Epithelial cell of proximal tubule (primary cell): ENCODE measurements at places on chromosomes 13 and 19. TPM values are rescaled to one million over a fixed set of nuclear protein-coding genes. Genes with fewer than 3 reads are reported as not detected.

ZNF585A gene
- total RNA-seq, result 2.5 and 6.1 TPM in 2 replicates

C19orf53 gene
- 197 and 200 TPM in 2 replicates for total RNA-seq

- no peak for DNase-seq
These were observed 127.4 kb downstream of the MAB21L1 start for GRCh38 chr13:35349052-35349451.

GRCh38 chr13:68234274-68234673, 1004.1 kb upstream of the PCDH9 start:
- no peak for DNase-seq

DNA sequence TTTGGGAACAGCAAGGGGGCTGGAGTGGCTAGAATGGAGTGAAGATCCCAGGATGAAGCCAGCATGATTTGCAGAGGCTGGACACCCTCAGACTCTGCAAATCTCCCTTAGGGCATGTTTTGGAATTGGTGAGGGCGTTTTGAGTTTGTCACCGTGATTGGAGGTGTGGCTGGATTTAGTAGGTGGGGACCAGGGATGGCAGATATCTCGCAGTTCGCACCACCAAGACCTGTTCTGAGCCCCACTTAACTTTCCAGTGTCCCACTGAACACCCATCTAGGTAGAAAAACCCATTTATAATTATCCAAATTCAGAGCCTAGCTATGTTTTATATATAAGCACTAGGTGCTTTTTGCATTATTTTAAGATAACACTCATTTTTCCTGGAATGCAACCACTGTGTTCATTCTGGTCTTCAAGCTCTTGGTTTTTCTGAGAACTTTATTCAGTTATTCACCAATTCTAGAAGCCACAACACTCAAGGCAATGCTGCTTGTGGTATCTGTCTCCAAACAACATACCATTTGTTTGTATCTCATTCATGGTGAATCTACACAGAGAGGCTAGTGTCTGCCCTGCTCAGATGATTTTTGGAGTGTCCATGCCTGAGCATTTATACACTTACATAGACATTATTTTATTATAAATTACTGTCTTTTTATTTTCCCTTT, 3.0 kb upstream of the NANOS2 start:
- no peak for DNase-seq

- DNase-seq, result no peak
These were observed 93.8 kb upstream of the ARHGEF7 start for GRCh38 chr13:111021270-111021669.

GRCh38 chr13:81001828-81002385, 661.0 kb upstream of the SPRY2 start:
- DNase-seq, result no peak

DNA sequence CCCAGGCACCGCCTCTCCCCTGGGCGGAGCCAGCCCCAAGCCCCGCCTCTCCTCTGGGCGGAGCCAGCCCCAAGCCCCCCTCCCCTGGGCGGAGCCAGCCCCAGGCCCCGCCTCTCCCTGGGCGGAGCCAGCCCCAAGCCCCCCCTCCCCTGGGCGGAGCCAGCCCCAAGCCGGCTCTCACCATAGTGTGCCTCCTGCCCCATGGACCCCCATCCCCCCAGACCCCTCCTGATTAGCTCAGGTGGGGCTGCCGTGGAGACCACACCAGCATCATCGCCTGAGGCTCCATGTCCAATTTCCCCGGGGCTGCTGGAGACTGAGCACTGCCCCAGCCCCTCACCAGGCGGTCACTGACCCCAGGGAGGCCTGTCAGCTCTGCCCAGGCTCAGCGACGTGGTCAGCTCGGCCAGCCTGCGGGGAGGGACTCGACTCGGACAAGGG, 4.2 kb upstream of the MADCAM1 start:
- no peak for DNase-seq

DNA sequence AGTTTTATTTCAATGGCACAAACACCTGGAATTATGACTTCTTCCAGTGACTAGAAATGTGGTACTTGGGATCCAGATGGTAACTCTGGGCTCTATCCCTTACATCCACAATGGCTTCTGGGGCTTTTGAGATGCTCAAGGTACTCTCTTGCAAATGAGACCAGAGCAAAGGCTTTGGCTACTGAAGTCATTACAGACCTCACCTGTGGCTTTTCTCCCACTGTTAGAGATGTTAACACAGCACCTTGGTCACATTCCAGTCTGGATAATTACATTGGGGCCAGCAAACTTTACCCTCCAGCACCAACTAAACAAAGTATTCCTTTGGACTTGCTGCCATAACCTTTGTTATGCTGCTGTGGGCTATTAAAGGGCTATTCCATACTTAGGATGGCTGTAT, 6.1 kb downstream of the ENOX1 start:
- no peak for DNase-seq
